Mucosa of descending colon (tissue), 3 donors: ENCODE measurements at places on chromosomes 6 and 20. TPM values are rescaled to one million over a fixed set of nuclear protein-coding genes. Genes with fewer than 3 reads are reported as not detected.
A peak's percentile ranks its signal among the peaks of the same experiment; 100 is the strongest.

DNA sequence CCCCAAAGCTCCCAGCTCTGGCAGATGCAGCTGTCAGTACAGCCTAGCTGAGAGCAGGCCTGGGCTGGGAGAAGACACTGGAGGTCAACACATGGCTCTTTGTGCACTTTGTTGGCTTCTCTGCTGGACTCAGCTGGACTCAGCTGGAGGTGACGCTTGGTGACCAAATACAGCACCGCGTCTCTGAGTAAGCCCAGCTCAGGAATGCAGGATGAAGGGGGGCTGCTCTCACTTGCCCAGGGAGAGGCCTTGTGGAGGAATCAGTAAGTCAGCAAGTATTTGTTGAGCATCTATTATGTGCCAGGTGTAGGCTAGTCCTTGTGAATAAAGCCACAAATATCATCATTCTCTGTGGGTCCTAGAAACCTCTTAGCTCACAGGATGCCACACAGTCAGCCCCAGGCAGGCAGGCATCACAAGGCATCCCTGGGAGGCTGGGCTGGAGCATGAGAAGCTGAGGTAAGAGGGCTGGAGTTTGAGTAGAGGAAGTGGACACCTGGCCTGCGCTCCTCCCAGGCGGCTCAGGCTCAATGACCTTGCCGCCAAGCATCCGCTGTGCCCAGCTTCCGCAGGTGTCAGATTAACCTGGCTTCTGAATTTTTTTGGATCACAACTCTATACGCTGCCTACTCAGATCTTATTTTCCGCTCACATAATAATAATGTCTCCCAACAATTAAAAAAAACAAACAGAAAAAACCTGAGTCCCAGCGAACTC lies 95.4 kb downstream of the TMEM170B start:
- DNase-seq: no peak

DNA sequence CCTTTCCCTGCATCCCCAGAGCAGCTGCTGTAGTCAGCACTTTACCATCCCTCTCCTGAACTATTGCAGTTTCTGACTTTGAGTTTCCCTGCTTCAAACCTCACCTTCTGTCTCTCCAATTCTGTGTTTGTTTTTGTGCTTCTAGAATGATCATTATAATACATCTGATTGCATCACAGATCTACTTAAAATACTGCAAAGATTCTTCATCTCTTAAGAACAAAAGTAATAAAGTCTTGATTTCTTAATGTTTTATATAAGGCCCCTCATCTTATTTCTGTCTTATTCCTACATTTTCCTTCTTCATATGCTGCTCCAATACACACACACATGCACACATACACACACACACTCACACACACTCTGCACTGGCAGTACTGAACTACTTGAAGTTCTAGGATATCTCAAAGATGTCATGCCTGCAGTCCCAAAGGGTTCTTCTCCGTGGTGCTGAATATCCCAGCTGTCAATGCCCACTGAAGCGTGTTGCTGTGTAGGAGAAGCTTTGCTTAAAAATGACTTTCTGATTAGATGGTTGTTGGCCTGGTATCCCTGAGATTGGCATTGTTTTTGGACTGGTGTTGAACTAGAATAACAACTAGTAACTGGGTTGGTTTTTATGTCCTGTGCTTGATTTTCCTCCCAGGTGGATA lies 97.2 kb downstream of the MAP3K4 start:
- DNase-seq: no peak

- no peak for DNase-seq
Measured at GRCh38 chr6:142289687-142290086, 12.1 kb upstream of the ADGRG6 start.

GRCh38 chr20:35251613-35251940 lies 25.1 kb downstream of the MMP24 start:
- no peak for DNase-seq

Gene LCA5
- total RNA-seq: 1.1 TPM

Gene CYP21A2
- 2.1 TPM for total RNA-seq

DNA sequence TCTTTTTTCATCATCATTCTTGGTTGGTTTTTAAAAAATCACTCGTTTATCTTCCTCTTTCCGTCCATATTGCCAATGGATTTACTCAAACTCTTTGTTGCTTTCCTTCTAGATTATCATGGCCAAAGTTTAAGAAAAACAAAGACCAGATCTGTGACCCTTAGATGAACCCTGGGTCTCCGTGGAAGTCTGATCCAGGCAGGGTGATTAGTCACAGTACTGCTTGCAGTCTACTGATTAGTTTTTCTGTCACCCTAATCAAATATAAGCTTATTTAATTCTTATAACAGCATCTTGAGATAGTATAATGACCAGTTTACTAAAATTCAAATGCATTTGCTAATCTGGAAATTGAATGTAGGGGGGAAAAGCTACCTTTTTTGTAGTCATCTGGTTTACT lies 6.0 kb upstream of the SMIM28 start:
- DNase-seq: no peak

Gene HLA-DQB2
- total RNA-seq: not detected

- DNase-seq: no peak
Measured at GRCh38 chr6:113690281-113691259, 166.6 kb upstream of the MARCKS start.

DNA sequence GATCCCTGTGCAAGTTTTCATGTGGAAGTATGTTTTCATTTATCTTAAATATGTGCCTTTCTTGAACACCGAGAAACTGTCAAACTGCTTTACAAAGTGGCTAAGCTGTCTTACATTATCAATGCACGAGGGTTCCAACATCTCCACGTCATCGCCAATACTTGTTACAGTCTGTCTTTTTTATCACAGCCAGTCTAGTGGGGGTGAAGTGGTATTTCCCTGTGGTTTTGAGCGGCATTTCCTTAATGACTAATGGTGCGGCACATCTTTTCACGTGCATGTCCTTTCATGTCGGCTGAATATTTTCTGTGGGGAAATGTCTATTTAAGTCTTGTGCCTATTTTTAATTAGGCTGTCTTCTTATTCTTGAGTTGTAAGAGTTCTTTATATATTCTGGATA lies 280.4 kb downstream of the FOXC1 start:
- DNase-seq: no peak

- peak; percentile 79 for DNase-seq
Measured at GRCh38 chr6:87155842-87156815, 764 bp downstream of the ZNF292 start.

Gene C20orf202
- total RNA-seq: 0.48 TPM

DNA sequence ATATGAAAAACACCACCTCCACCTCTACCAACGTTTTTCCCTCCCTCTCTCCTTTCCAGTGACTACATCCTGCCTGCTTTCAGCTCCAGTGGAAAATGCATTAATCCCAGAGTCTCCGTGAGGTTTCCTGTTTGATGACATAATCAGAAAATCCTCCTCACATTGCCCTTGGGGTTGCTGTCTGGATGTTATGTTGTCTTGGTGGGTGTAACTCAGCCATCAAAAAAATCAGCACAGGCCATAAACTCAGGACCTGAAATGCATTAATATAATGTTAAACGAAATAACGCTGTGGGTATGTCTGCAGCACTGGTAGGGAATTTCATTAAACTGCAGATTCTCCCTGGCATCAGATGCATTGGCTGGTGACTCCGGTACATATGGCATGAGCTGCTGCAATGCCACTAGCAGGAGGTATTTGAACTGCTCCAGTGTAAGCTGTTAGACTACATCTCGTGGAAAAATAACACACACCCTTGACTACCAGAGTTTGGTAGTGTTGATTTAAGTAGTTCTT lies 297.8 kb downstream of the PRL start:
- DNase-seq: no peak

Gene ERVFRD-1
- total RNA-seq: 0.12 TPM

GRCh38 chr6:69802995-69803394 lies 6.2 kb upstream of the LMBRD1 start:
- DNase-seq: no peak

- DNase-seq: no peak
Measured at GRCh38 chr6:47934023-47934422, 152.2 kb downstream of the OPN5 start.

Gene SNRNP48
- 14.2 TPM for total RNA-seq

Gene C6orf47
- 28.5 TPM for total RNA-seq

- no peak for DNase-seq
Measured at GRCh38 chr6:132961610-132962009, 147.2 kb downstream of the RPS12 start.

DNA sequence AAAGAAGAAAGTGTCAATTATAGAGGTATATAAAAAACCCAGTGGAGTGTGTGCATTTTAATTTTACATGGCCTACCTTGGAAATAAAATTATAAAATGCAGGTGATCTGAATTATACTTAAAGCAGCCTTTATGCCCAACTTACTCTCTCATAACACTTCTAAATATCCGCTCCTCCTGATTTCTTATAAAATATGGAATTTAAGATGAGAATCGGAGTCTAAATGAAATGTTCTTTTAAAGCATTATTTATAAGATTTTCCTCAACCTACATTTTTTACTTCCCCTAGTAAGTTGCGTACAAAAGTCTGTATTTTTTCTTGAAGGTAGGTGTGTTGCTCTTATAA lies 3.5 kb downstream of the CITED2 start:
- no peak for DNase-seq

Gene MCHR2
- total RNA-seq: not detected

Gene TDRD6
- 1.9 TPM for total RNA-seq

Gene SASH1
- 22.9 TPM for total RNA-seq

- DNase-seq: peak; percentile 91
Measured at GRCh38 chr6:21589352-21590345, 3.9 kb upstream of the SOX4 start.

DNA sequence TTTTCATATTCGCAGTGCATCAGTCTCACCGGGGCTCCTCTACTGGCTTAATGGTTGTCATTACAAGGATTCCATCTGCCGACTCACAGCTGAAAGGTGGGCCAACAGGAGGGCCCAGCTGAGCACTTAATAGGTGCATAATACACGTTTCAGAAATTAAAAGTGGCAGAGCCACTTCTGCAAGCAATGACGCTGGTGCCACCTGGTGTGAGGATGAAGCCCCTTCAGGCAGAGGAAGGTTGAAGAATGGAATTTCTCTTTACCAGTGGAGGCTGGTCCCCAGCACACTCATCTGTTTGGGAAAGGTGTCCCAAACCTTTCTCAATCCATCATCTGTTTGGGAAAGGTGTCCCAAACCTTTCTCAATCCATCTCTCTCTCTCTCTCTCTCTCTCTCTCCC lies 8.2 kb upstream of the STMND1 start:
- no peak for DNase-seq

GRCh38 chr6:106360989-106361430 lies 493 bp downstream of the CRYBG1 start:
- peak; percentile 23 for DNase-seq

GRCh38 chr6:117956386-117956785 lies 49.3 kb downstream of the SLC35F1 start:
- DNase-seq: no peak

DNA sequence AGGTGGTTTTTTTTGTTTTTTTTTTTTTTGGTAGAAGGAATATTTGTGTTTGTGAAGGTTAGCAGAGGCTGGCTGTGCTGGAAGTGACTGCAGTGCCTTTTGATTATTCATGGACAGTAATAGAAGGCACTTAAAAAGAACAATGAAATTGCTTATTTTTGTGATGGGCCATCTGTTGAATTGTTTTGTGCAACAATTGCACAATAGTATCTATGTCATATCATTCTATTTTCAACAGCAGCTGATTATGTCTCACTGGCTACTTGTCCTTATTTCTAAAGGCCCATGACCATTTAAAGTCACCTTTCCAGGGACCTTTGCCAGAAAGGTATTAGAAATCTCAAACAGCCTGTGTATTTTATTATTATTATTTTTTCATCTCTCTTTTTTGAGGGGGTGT lies 70.6 kb downstream of the AFG1L start:
- DNase-seq: no peak
